ENCODE measurements at places on chromosomes 1 and 21. TPM values are rescaled to one million over a fixed set of nuclear protein-coding genes. Genes with fewer than 3 reads are reported as not detected.

The SLAMF1 gene
- total RNA-seq = 0.36 TPM

The PDE4DIP gene
- total RNA-seq = 42.8 TPM

The CFHR3 gene
- total RNA-seq = not detected

The LCE1C gene
- 8.6 TPM for total RNA-seq

The NRDC gene
- 48.5 TPM for total RNA-seq

The ERICH3 gene
- total RNA-seq = not detected

The ZBTB8B gene
- total RNA-seq = 0.45 TPM

The HTR6 gene
- total RNA-seq = not detected

The KRTAP13-2 gene
- total RNA-seq = not detected

The MIB2 gene
- total RNA-seq = 152 TPM

DNA sequence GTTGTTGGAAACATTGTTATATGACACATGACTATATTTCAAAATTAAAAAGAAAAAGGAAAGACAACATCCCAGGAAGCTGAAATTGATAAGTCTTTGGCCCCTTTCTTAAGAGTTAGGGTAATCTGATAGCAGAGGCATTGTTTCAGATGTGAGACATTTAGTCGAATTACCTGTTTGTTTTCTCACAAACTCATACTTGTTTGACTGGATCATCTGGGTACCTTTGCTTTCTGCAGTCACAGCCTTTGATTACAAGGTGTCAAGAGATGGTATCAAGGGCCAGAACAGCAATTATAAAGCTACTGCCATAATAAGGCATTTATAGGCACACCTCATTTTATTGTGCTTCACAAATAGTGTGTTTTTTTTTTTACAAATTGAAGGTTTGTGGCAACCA is 136.3 kb downstream of the DUSP10 start:
- no peaks in the 10 kb centered on the region for H3K36me3 ChIP-seq
- H3K4me1 ChIP-seq = no peaks in the 10 kb centered on the region
- no peak overlapping the region for H3K4me3 ChIP-seq
- H3K27ac ChIP-seq = no peak overlapping the region

- no peaks in the 10 kb centered on the region for H3K36me3 ChIP-seq
- H3K27ac ChIP-seq = no peak overlapping the region
- no peaks in the 10 kb centered on the region for H3K27me3 ChIP-seq
- H3K4me3 ChIP-seq = no peak overlapping the region
Measured at GRCh38 chr1:178262120-178262500, 168.2 kb downstream of the RASAL2 start.

- H3K27ac ChIP-seq = no peak overlapping the region
- no peak for DNase-seq
- H3K4me1 ChIP-seq = no peaks in the 10 kb centered on the region
- no peaks in the 10 kb centered on the region for H3K27me3 ChIP-seq
- H3K36me3 ChIP-seq = no peaks in the 10 kb centered on the region
- no peak overlapping the region for H3K4me3 ChIP-seq
Measured at GRCh38 chr1:109357616-109358015, 40.1 kb downstream of the SORT1 start.

DNA sequence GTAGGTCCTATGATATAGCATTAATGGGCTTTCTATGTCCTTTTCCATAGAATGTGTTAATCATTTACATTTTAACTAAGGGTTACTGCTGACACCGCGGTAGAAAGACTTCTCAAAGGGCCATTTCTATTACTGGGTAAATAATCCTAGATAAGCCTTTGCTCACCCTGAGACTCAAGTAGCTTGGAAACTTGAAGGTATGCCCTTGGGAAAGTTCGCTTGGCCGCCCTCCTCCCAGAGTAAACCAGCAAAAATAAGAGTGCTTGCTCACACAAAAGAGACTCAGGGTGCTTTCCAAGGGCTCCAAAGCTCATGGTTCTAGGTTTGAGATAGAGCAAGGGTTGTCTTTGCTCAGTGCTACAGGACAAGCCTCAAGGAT is 85.8 kb upstream of the TMPRSS2 start:
- H3K36me3 ChIP-seq = no peaks in the 10 kb centered on the region
- DNase-seq = no peak
- no peaks in the 10 kb centered on the region for H3K27me3 ChIP-seq
- no peak overlapping the region for H3K4me3 ChIP-seq
- H3K27ac ChIP-seq = no peak overlapping the region
- peaks cover 6% of the 10 kb centered on the region for H3K4me1 ChIP-seq

GRCh38 chr1:149888247-149888998 is 10.9 kb upstream of the BOLA1 start:
- no peaks in the 10 kb centered on the region for H3K36me3 ChIP-seq
- no peaks in the 10 kb centered on the region for H3K27me3 ChIP-seq
- H3K4me1 ChIP-seq = no peaks in the 10 kb centered on the region
- peak; percentile 84 for DNase-seq
- H3K4me3 ChIP-seq = peak overlapping the region; percentile 42

GRCh38 chr1:237042526-237042891 is 525 bp downstream of the RYR2 start:
- H3K36me3 ChIP-seq = no peaks in the 10 kb centered on the region
- no peak overlapping the region for H3K27ac ChIP-seq
- no peaks in the 10 kb centered on the region for H3K4me1 ChIP-seq
- DNase-seq = no peak
- H3K27me3 ChIP-seq = peaks cover 8% of the 10 kb centered on the region

DNA sequence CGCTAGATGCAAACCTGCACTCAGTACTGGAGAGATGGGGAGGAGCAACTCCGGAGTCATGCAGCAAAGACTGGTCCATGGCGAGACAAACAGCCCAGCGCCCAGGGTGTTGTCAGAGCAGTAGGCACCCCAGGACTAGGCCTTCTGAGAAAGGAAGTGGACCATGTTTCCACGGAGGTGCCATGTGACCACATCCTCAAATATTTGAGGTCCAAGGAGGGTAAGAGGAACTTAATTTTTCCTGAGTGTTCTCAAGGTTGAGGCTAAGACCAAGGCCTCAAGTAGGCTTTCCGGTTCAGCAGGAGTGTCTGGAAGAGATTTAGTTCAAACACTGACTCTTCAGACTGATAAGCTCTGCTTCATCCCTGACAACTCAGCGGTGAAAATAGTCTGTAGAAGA is 186.2 kb downstream of the RHOU start:
- H3K27me3 ChIP-seq = no peaks in the 10 kb centered on the region
- no peak overlapping the region for H3K27ac ChIP-seq
- no peak overlapping the region for H3K4me3 ChIP-seq
- H3K36me3 ChIP-seq = no peaks in the 10 kb centered on the region
- DNase-seq = peak; percentile 13
- no peaks in the 10 kb centered on the region for H3K4me1 ChIP-seq

GRCh38 chr21:32974653-32975052 is 51.1 kb upstream of the OLIG2 start:
- H3K27me3 ChIP-seq = peaks cover 3% of the 10 kb centered on the region
- DNase-seq = no peak
- H3K36me3 ChIP-seq = no peaks in the 10 kb centered on the region
- H3K4me3 ChIP-seq = no peak overlapping the region
- H3K4me1 ChIP-seq = no peaks in the 10 kb centered on the region

DNA sequence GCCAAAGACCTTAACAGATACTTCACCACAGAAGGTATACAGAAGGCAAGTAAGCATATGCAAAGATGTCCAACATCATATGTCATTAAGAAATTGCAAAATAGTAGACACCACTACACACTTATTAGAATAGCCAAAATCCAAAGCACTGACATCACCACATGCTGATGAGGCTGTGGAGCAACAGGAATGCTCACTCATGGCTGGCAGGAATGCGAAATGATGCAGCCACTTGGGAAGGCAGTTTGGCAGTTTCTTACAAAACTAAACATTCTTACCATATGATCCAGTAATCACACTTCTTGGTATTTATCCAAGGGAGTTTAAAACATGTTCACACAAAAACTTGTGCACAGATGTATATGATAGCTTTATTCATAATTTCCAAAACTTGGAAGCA is 261.2 kb upstream of the AJAP1 start:
- no peaks in the 10 kb centered on the region for H3K27me3 ChIP-seq
- no peak overlapping the region for H3K27ac ChIP-seq
- no peak for DNase-seq

DNA sequence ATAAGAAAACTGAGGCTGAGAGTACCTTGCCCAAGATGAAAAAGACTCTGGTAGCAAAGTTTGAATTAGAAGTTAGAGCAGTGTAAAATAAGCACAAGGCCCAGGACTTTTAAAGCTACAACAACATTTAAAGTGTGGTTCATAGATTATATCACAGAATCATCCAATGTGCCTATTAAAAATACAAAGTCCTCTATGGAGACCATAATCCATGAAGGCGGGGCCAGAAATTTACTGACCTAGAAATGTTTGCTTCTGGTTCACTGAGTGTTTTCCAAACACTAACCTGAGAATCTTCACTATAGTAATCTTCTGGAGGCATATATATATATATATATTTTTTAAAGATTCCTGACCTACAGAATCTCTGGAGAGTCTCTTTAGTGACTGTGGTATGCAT is 12.3 kb downstream of the DEPDC1 start:
- DNase-seq = no peak
- H3K36me3 ChIP-seq = no peaks in the 10 kb centered on the region
- H3K27me3 ChIP-seq = no peaks in the 10 kb centered on the region
- H3K4me3 ChIP-seq = no peak overlapping the region
- no peak overlapping the region for H3K27ac ChIP-seq

- no peaks in the 10 kb centered on the region for H3K36me3 ChIP-seq
- no peak overlapping the region for H3K4me3 ChIP-seq
- H3K27me3 ChIP-seq = no peaks in the 10 kb centered on the region
- H3K27ac ChIP-seq = peak overlapping the region; percentile 34
- no peaks in the 10 kb centered on the region for H3K4me1 ChIP-seq
- peak; percentile 72 for DNase-seq
Measured at GRCh38 chr1:209364716-209365115, 218.8 kb upstream of the CAMK1G start.

GRCh38 chr1:53643041-53643880 is 95.7 kb downstream of the GLIS1 start:
- H3K4me3 ChIP-seq = no peak overlapping the region
- H3K27ac ChIP-seq = no peak overlapping the region
- no peaks in the 10 kb centered on the region for H3K4me1 ChIP-seq
- H3K36me3 ChIP-seq = no peaks in the 10 kb centered on the region

GRCh38 chr1:86646256-86646655 is 58.1 kb upstream of the SH3GLB1 start:
- no peak for DNase-seq
- H3K4me1 ChIP-seq = no peaks in the 10 kb centered on the region
- H3K4me3 ChIP-seq = no peak overlapping the region

- no peak overlapping the region for H3K4me3 ChIP-seq
- no peaks in the 10 kb centered on the region for H3K36me3 ChIP-seq
- H3K27me3 ChIP-seq = no peaks in the 10 kb centered on the region
- peaks cover 7% of the 10 kb centered on the region for H3K4me1 ChIP-seq
- no peak overlapping the region for H3K27ac ChIP-seq
- no peak for DNase-seq
Measured at GRCh38 chr1:20037877-20038276, 32.1 kb upstream of the PLA2G5 start.
